CD4-positive, alpha-beta memory T cell (primary cell): ENCODE measurements at places on chromosomes 3 and 15.

- DNase-seq: no peak
Observed at GRCh38 chr3:183774631-183775030, 50.7 kb downstream of the MAP6D1 start.

DNA sequence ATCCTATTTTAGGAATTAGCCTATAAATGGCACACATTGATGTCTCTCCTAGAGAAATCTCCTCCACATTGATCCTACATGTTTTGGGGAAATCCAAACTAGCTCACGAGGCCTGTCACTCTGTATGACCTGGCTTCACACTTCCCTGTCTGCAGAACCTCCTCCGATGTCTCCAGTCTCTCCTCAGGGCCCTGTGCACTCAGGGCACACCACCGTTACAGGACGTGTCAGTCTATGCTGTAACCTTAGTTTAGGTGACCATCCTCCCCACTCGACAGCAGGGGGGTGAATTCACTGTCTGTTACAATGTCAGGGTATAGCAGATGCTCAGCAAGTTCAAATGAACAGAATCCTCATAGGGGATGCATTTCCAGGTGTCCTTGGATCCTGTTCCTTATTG is 249.1 kb downstream of the OCA2 start:
- DNase-seq: no peak

GRCh38 chr15:48170981-48171380 is 7.1 kb downstream of the MYEF2 start:
- DNase-seq: no peak

GRCh38 chr15:53831907-53832770 is 72.7 kb upstream of the WDR72 start:
- no peak for DNase-seq

- DNase-seq: no peak
Observed at GRCh38 chr3:123459862-123460261, 11.0 kb upstream of the ADCY5 start.
